GM23248 (cell line): ENCODE measurements at places on chromosomes 13 and 19. TPM values are rescaled to one million over a fixed set of nuclear protein-coding genes. Genes with fewer than 3 reads are reported as not detected.
A peak's percentile ranks its signal among the peaks of the same experiment; 100 is the strongest.

- no peak for DNase-seq
These were observed 24.8 kb downstream of the N4BP2L1 start for GRCh38 chr13:32403108-32403507.

DNA sequence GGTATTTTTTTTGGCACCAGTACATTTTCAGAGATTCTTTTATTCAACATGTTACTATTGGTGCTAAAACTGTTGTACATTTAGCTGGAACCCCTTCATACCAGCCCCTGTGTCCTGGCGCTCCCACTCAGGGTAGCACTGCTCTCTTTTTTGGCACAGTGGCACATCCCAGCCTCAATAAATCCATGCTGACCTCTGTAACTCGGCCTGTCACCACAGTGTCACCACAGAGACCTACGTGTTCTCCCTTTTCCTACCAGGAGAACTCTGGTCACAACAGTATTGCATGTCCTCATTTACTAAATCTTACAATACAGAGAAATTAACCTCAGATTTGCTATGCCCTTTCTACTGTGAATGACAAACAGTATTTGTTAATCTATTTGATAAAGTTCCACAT lies 10.2 kb downstream of the MPHOSPH8 start:
- DNase-seq: no peak

GRCh38 chr13:79846386-79846785 lies 365.4 kb downstream of the NDFIP2 start:
- no peak for DNase-seq

GRCh38 chr19:1340681-1341469 lies 42.8 kb upstream of the NDUFS7 start:
- no peak for DNase-seq

- peak; percentile 69 for DNase-seq
These were observed 16.5 kb upstream of the B3GNT3 start for GRCh38 chr19:17778251-17778967.

- peak; percentile 98 for DNase-seq
These were observed at the start of gene ACTN4 for GRCh38 chr19:38647368-38647965. ACTN4 (plus strand) TSS chr19:38647649; CDS start chr19:38647746, 97 bp downstream.

GRCh38 chr19:14519860-14520407 lies 1.7 kb upstream of the DNAJB1 start:
- DNase-seq: peak; percentile 87

Gene CGB3
- total RNA-seq: not detected in 2 replicates

DNA sequence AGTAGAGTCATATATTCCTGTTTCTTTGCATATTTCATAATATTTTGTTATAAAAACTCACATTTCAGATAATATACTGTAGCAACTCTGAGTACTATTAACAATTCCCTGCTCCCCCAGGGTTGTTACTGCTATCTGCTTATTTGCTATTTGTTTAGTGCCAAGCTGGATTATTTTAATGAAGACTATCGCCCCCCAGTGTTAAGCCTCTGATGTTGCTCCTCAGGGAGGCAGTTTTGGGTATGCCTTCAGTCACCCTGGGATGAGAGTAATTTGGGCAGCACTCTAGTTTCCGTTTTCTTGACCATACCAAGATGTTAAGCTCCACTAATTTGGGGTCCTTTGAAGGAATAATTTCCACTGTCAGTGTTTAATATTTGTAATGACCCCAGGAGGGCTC lies 46.0 kb downstream of the MICU2 start:
- DNase-seq: peak; percentile 53

GRCh38 chr13:104510422-104510821 lies 1444.2 kb upstream of the SLC10A2 start:
- no peak for DNase-seq

Gene LIM2
- total RNA-seq: not detected in 2 replicates

Gene MYO9B
- total RNA-seq: 49.1 and 71.8 TPM in 2 replicates

DNA sequence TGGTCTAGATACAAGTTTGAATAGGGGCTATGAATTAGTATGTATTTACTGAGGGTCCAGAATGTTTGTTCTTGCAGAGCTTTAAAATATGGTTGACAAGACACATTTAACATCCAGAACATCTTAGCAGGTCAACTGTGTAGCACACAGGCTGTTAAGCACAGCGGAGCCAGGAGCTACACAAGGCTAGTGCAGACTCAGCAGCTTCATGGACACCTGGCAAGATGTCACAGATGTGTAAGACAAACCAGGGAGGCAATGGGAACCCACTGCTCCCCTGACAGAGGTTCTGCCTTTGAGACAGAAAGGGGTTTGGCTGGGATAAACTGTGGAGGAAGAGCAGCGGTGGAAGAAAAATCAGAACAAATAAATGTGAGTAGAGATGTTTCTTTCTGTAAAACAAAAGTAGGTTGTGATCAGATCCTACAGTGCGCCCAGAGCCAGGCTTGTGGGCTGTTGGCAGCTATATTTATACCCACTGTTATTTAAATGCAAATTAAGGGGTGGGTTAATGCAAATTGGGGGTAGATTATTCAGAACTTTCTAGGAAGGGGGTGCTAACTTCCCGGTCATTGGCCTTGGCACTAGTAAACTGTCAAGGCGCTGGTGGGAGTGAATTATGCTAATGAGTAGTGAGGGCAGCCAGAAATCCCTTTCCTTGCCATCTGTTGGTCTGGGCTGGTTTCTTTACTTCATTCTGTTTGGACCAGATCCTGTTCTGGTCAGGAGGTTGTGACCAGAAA lies 33.0 kb downstream of the MIPEP start:
- no peak for DNase-seq

DNA sequence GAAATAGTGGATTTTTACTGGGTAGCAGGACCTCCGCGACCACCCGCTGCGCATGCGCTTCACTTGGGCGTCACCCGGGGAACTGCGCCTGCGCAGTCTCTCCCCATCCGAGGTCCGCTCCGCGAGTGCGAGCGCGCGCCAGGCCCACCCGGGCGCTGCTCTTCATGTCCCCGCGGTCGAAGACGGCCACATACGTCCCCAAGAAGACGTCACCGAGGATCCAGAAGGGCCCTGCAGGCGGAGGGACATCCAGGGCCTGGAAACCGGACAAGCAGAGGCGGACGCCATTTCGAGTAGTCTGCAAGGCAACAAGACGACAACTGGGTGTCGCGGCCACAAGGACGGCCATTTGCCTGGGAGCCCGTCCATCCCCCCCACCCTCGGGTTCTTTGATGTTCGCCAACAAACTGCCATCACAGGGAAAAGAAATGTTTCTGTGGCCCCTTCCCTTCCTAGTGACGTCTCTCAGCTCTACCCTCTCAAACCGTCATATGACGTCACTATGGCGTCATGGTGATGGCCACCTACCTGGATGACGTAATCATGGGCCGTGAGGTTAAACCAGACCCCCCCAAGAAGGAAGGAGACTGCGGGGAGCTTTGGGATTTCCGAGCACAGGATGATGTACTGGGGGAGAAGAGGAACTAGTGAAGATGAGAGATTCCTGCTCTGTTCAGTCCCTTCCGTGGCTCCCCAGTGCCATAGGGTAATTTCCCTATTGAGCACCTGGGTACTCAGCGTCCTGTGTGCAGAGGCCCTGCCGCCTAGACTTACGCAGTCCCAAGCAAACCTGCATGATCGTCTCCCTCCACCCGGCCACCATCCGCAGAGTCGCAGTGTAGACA lies 6.7 kb downstream of the NAPSA start:
- DNase-seq: peak; percentile 17

Gene MBD3L2
- not detected in 2 replicates for total RNA-seq
